Fibroblast of upper back skin (primary cell): ENCODE measurements at places on chromosomes 3 and 15.

GRCh38 chr15:88454867-88455810 is 12.0 kb downstream of the MRPL46 start:
- DNase-seq, result peak; percentile 73

DNA sequence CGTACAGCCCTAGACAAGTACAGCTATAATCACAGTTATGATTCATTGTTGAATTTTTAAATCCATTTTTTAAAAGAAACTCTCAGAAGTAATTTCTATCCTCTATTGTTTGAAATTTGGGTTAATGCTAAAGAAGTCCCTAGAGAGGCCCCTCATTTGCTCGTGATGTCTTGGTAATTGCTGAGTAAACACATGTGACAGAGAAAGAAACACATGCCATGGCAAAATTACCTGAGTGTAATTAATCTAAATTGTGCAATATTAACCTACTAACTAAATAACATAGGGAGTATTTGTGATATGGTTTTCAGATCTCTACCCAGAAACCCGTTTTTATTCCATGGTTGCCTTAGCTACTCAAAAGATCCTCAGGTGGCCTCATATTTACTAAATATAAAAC is 10.8 kb downstream of the NEK10 start:
- DNase-seq, result no peak

- DNase-seq, result no peak
Measured at GRCh38 chr3:109254770-109255169, 61.5 kb downstream of the DPPA2 start.

DNA sequence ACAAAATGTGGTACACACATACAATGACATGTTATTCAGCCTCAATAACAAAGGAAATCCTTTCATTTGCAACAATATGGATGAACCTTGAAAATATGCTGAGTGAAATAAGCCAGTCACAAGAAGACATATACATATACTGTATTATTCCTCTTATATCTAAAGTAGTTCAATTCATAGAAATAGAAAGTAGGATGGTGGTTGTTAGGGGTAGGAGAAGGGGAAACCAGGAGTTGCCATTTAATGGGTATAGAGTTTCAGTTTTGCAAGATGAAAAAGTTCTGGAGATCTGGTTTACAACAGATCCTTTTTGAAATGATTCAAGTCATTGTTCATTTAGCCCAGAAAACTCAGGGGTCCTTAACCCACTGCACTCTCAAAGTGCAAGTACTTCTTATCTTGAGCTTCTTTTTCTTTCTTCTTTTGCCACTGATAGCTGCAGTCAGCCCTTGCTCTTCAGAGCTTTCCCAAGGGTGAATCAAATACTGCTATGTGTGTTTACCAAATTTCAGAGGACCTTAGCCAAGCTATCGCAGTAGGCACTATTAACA is 208.0 kb upstream of the EOMES start:
- DNase-seq, result no peak

DNA sequence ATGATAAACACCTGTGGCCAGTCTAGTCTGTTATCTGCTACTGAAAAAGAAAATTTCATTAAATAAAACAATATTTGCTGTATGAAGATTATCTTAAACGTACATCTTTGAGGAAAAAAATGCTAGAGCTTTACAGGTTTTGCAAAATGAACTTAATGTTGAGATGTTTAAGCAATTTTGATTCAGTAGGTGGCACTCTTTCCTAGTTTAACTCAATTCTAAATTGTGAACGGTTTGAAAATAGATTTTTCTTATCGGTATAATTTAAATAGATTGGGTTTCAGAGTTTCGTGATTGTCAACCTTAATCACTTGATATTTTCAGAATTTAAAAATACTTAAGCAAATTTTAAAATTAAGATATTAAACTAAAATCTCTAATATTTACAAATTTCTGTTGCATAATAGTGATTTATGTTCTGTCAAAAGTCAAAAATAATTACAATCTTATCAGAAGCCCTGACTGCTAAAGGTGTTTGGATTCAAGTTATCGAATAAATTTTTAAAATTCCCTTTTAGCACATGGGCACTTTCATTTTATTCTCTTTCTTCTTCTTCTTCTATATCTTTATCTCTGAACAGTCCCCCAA is 7.0 kb upstream of the RNF111 start:
- DNase-seq, result peak; percentile 49

GRCh38 chr15:74884428-74885223 is 5.2 kb upstream of the MPI start:
- DNase-seq, result peak; percentile 35

GRCh38 chr15:23565395-23566070 is at the start of gene MKRN3:
Gene MKRN3 (plus strand): TSS chr15:23565674. CDS start chr15:23565783, 109 bp downstream.
- peak; percentile 37 for DNase-seq
